ENCODE measurements at places on chromosomes 4 and X.
A peak's percentile ranks its signal among the peaks of the same experiment; 100 is the strongest.

DNA sequence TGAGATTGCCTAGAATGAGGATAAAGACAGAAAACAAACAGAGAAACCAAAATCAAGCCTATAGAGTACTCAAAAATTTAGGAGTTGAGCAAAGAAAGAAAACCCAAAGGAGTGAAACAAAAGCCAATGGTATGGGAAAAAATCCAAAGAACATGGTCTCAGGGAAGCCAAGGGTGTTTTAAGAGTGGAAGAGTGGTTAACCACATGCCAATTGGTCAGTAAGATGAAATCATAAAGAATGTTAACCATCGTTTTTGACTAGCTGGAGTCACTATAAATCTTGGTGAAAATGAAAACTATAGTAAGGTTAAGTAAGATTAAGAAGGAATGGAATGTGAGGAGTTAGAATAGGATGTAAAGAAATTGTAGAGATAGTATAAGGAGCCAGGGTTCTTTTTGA, 64.7 kb upstream of the RPL34 start:
- DNase-seq = no peak

DNA sequence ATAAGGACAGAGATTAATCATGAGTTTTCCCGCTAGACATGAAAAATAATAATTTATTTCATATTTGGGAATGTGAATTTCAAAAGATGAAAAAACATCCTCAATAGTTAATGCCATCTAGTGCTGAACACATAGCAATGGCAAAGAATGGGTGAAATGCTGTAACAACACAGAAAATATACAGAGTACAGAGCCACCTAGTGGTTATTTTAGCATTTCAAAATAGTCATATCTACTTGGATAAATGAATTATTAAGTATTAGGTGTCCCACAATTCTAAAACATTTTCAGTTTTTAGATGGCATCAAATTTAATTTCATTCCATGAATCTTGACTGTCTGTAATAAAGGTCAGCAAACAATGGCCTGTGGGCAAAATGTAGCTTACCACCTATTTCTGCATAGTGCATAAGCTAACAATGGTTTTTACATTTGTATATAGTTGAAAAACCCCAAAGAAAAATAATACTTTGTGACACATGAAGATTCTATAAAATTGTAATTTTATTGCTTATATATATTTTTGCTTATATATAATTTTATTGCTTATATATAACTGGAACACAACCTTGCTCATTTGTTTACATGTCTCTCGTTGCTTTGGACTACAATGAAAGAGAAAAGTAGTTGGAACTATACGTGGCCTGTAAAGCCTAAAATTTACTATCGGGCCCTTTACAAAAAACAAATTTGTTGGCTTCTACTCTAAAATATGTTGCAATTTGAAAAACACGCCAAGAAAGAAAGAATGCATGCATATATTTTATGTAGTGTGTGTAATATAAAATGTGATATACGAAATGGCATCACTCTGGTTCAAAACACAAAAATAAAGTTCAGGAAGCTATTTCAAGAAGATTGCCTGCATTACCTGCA, 99.1 kb upstream of the FAM47C start:
- DNase-seq = peak; percentile 20

DNA sequence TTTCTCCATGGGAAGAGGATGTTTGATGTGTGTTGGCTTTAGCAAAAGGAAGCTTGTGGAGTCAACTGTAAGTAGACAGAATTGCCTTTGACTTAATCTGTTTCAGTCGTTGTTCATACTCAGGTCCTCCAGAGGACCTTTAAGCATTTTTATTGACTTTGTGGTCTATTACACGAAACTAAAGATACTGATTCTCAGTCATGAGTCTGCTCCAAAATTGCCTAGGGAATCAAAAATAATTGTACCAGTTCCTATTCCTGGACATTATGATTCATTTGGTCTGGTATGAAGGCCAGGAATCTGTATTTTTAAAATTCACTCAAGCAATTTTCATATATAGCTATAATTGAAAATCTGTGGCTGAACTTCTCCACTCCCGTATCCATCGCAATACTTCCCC, 38.6 kb downstream of the AR start:
- no peak for DNase-seq

GRCh38 chr4:12211636-12212035, 782.9 kb upstream of the HS3ST1 start:
- no peak for DNase-seq

DNA sequence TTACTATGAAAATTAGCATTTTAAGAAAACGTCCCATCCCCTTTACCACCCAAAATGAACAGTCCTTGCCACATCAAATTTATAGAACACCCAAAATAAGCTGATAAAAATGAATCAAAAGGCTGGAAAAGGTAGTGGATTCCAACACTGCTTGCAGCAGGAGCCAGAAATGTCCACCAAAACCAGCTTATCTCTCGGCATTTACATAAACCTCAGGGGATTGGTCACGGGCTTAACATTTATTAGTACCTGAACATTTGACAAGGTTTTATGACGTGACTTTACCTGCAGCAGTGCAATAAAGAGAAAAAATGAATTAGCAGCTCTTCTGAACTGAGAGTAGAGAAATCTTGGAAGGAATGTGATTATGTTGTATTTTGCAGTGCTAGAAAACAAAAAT, 31.6 kb downstream of the ATP8A1 start:
- DNase-seq = no peak

DNA sequence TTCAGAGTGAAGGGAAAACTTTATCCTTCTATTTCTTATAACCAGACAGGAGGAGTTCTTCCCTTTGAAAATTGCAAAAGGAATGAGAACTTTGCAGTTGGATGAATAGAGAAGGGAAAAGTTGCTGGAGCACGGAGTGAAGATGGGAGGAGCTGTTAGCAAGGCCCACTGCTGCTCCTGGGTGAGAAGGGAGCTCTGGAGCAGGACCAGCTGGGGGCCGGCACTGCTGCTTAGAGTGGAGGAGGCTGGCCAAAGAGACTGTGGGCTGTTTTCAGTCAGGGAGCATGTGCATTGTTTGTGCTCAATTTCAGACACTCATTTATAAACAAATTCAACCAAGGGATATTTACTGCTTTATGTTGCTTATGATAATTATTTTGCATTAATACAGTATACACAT, 164.2 kb downstream of the STIM2 start:
- DNase-seq = no peak

GRCh38 chr4:145935253-145936141, 3.1 kb downstream of the ZNF827 start:
- DNase-seq = peak; percentile 38

- DNase-seq = no peak
Measured at GRCh38 chr4:156242390-156242789, 288.7 kb upstream of the CTSO start.

- DNase-seq = peak; percentile 19
Measured at GRCh38 chrX:19810006-19810774, 77.2 kb downstream of the SH3KBP1 start.

DNA sequence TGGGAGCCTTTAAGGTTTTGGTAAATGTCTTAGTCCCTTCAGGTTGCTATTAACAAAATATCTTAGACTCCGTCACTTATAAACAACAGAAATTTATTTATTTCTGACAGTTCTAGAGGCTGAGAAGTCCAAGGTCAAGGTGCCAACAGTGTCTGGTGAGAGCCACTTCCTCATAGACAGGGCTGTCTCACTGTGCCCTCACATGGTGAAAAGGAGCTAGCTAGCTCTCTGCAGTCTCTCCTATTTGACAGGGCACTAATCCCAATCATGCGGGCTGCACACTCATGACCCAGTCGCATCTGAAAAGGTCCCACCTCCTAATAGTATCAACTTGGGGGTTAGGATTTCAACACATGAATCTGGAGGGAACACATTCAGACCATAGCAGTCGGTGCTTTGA, 63.4 kb upstream of the KLF3 start:
- DNase-seq = no peak

GRCh38 chrX:17544821-17545220, 169.8 kb downstream of the NHS start:
- DNase-seq = no peak

- DNase-seq = no peak
Measured at GRCh38 chrX:49850028-49850427, 20.9 kb downstream of the PAGE4 start.

- no peak for DNase-seq
Measured at GRCh38 chr4:26609868-26610267, 26.0 kb downstream of the TBC1D19 start.

- DNase-seq = no peak
Measured at GRCh38 chrX:117680286-117680685, 436.3 kb downstream of the KLHL13 start.

GRCh38 chr4:98399915-98400314, 138.7 kb downstream of the RAP1GDS1 start:
- no peak for DNase-seq

- no peak for DNase-seq
Measured at GRCh38 chrX:11210415-11210801, 82.8 kb upstream of the AMELX start.

DNA sequence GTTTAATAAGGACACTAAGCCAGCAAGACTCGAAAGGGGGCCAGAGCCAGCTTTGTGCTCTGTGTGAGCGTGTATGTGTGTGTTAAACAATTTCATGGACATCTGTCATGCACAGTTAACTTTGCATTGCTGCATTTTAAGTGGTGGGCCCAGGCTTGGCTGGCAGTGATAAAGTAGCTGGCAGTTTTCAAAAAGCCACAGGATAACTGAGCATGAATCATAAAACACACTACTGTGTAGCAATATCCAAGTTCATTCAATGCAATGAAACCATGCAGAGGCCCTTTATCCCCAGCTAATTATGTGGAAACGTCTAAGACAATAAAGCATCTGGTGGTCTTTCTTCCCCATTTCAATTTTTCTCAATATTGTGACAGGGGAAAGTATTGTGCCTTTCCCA, 132.9 kb downstream of the NKX6-1 start:
- no peak for DNase-seq

DNA sequence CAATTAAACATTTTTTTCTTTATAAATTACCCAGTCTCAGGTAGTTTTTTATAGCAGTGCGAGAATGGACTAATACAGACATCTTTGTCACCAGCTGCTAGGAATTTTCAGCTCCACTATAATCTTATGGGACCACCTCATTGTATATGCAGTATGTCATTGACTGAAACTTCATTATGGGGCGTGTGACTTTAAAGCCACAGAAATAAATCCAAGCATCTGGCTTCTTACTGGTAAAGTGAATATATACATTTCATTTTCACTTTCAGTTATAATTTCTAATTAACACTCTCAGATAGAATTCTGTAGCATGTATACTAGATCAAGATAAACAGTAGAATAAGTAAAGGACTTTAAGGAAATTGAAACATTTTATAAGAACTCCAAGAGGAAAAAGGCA, 21.9 kb downstream of the IL15 start:
- DNase-seq = no peak

- DNase-seq = no peak
Measured at GRCh38 chr4:113483131-113483530, 278.4 kb downstream of the CAMK2D start.

DNA sequence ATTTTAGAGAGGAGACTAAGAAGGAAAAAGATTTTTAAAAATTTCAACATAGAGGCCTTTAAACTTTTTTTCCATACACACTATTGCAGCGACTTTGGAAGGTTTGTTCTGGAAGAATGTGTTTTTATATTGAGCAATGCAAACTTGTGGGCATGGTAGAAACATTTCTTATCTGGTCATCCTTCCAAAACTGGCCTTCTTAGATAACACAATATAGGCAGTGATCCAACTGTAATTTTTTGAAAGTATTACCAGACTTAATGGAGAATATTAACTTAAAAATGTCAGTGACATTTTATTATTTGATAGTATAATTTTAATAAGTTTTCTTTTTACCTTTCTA, 25.6 kb downstream of the FHDC1 start:
- no peak for DNase-seq

- peak; percentile 54 for DNase-seq
Measured at GRCh38 chr4:12852338-12853307, 631.5 kb downstream of the RAB28 start.

- no peak for DNase-seq
Measured at GRCh38 chrX:56766554-56767347, 37.7 kb downstream of the NBDY start.

GRCh38 chrX:19403696-19404095, 60.0 kb downstream of the PDHA1 start:
- no peak for DNase-seq

- peak; percentile 65 for DNase-seq
Measured at GRCh38 chr4:165131247-165131832, 18.7 kb upstream of the TMEM192 start.

- no peak for DNase-seq
Measured at GRCh38 chr4:23039818-23040217, 347.1 kb downstream of the GBA3 start.

DNA sequence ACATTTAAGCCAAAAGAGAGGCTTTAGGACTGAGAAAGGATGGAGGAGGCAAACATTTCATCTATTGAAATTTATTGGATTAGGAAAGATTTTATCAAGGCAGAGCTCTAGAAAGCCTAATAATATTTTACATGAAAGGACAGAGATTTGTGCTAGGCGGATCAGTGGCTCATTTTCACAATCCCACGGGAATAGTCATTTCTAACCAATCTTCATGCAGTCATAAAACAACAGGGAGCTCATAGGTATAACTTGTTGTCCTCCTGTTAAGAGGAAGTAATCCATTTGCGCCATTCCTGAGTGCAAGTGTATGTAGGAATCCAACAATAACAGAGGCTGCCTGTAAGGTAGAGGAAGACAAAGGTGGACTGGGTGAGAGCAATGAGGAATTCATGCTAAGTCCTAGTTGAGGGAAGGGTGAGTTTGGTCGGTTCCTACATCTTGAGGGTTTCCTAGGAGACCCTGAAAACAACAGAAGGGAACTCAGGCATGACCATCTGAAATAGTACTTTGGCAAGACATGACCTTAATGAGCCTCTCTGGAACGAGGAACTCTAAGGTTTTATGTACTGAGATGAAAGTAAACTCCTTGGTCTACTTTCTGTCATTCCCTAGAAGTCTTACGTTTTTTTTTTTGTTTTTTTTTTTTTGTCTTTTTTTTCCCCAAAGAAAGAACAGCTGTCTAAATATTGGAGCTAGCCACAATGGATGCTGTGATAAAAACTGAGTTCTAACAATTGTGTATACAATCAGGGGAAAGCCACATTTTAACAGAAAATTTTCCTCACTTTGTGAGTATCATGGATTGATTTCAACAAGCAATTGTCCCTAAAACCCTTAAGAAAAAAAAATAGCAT, 89.7 kb downstream of the GEMIN8 start:
- no peak for DNase-seq

All from D341Med (cell line).